Islet precursor cell (in vitro differentiated cells): ENCODE measurements at places on chromosomes 3 and 15.

DNA sequence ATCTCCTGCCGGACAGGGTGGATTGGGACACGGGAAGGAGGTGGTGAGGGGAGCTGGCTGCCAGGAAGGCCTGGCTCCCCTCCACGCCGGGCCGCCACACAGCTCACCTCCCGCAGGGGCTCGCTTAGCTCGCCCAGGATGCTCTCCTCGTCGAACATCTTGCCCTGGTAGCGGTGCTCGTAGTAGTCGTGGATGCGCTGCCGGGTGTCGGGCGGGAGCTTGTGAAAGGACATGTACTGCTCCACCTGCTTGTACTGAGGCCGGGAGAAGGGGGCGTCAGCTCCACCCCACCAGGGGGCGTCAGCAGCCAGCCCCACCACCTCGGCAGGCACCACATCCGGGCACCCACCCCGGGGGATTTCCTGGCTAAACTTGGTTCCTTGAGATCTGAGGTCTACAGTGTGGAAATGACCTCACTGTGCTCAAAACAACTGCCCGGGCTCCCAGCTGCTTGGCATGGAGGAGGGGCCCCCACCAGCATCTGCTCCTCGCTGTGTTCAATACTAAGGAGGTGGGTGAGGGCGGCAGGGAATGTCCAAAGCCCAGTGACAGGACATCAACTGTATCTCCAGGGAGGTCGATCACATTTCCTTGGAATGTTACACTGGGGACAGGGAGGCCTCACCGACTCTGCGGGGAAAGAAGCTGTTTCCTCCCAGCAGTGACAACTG lies 43.4 kb downstream of the HCN4 start:
- DNase-seq = peak; percentile 59

DNA sequence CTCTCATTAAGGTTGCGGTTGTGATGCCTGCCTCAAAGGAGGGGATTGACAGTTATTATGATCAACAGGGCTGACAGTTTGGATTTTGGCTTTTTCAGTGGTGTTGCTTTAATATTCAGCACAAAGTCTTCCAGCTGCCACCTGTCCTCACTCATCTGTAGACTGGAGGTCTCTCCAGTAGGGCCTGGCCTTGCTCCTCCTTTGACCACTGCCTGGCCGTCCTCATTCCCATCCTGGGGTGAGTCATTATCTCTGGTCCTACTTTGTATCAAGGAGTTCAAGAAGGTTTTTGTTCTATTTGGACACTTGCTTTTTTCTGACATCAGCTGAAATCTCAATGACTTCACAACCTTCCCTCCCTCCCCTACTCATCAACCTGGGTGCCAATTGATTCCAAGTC lies 95.1 kb upstream of the ZPLD1 start:
- no peak for DNase-seq

DNA sequence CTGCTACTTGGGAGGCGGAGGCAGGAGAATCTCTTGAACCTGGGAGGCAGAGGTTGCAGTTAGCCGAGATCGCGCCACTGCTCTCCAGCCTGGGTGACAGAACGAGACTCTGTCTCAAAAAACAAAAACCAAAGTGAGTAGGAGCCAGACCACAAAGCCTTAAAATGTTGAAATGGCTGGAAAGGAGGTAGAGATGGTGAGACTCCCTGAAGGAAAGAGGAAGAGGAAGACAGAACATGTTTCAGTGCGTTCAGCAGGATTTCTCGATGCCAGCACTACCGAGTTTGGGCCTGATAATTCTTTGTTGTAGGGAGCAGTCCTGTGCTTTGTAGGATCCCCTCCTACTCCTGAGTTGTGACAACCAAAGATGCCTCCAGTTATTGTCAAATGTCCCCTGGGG lies 189.9 kb downstream of the AKAP13 start:
- DNase-seq = no peak

GRCh38 chr3:67648229-67648628 lies 6.2 kb downstream of the SUCLG2 start:
- DNase-seq = no peak

GRCh38 chr15:83498801-83499200 lies 51.7 kb downstream of the SH3GL3 start:
- DNase-seq = no peak
